Cardiac muscle cell (in vitro differentiated cells and primary cell): ENCODE measurements at places on chromosomes 16 and 17. TPM values are rescaled to one million over a fixed set of nuclear protein-coding genes. Genes with fewer than 3 reads are reported as not detected.

GRCh38 chr17:57135789-57136291 is 50.8 kb downstream of the AKAP1 start:
- no peaks in the 10 kb centered on the region for H3K36me3 ChIP-seq
- H3K27me3 ChIP-seq, result no peaks in the 10 kb centered on the region
- H3K4me1 ChIP-seq, result no peaks in the 10 kb centered on the region
- no peak overlapping the region for H3K27ac ChIP-seq
- no peak overlapping the region for H3K4me3 ChIP-seq
- no peak for DNase-seq

- H3K27ac ChIP-seq, result no peak overlapping the region
- no peaks in the 10 kb centered on the region for H3K36me3 ChIP-seq
- H3K27me3 ChIP-seq, result no peaks in the 10 kb centered on the region
- no peak overlapping the region for H3K4me3 ChIP-seq
- DNase-seq, result no peak
Measured at GRCh38 chr17:20920815-20921199, 122.0 kb downstream of the USP22 start.

The MRC2 gene
- 53.1 and 90.3 TPM in 2 replicates for polyA plus RNA-seq

GRCh38 chr17:81416612-81417011 is 21.4 kb downstream of the BAHCC1 start:
- H3K36me3 ChIP-seq, result no peaks in the 10 kb centered on the region
- H3K4me1 ChIP-seq, result peaks cover 8% of the 10 kb centered on the region
- DNase-seq, result no peak
- H3K27me3 ChIP-seq, result no peaks in the 10 kb centered on the region

GRCh38 chr16:6483469-6484033 is 849.1 kb upstream of the RBFOX1 start:
- no peak overlapping the region for H3K4me3 ChIP-seq
- peaks cover 33% of the 10 kb centered on the region for H3K27me3 ChIP-seq
- no peaks in the 10 kb centered on the region for H3K36me3 ChIP-seq
- DNase-seq, result peak; percentile 62

- H3K4me3 ChIP-seq, result no peak overlapping the region
- no peaks in the 10 kb centered on the region for H3K36me3 ChIP-seq
- H3K4me1 ChIP-seq, result no peaks in the 10 kb centered on the region
- no peak for DNase-seq
- no peak overlapping the region for H3K27ac ChIP-seq
Measured at GRCh38 chr16:17939723-17940122, 396.8 kb downstream of the NPIPA8 start.

The SCNN1B gene
- polyA plus RNA-seq, result not detected in 2 replicates
